ENCODE measurements at places on chromosomes 1 and 21.
A peak's percentile ranks its signal among the peaks of the same experiment; 100 is the strongest.

DNA sequence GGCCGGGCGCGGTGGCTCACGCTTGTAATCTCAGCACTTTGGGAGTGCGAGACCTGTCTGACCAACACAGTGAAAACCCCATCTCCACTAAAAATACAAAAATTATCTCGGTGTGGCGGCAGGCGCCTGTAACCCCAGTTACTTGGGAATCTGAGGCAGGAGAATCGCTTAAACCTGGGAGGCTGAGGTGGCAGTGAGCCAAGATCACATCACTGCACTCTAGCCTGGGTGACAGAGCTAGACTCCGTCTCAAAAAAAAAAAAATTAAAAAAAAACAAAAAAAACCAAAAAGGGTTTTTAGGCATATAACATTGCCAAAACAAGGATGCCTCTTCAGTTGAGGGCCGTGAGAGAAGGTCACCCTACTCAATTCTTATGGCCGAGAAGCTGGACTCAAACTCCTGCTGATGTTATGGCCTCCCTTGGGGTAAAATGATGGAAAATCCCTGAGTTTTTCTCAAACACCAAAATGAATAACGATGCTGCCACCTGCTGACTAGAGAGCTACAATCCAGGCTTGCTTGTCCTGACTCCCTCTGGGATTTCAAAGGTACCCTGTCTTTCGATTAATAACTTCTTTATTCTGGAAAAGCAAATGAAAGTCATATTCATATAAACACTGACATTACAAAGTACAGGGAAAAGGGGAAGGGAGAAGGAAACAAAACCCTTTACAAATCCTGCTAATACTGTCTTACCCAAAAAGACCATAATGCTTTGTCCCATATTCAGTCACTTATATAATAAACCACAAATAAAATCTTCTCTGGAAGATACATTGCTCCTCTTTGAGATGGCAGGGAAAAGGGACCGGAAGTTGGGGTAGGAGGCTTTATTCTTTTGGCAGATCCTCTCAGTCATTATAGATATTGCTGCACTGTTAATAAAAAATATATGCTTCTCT is 10.7 kb downstream of the RAB42 start:
- peak; percentile 54 for DNase-seq

- no peak for DNase-seq
Measured at GRCh38 chr1:15714406-15715136, 21.5 kb upstream of the SLC25A34 start.

DNA sequence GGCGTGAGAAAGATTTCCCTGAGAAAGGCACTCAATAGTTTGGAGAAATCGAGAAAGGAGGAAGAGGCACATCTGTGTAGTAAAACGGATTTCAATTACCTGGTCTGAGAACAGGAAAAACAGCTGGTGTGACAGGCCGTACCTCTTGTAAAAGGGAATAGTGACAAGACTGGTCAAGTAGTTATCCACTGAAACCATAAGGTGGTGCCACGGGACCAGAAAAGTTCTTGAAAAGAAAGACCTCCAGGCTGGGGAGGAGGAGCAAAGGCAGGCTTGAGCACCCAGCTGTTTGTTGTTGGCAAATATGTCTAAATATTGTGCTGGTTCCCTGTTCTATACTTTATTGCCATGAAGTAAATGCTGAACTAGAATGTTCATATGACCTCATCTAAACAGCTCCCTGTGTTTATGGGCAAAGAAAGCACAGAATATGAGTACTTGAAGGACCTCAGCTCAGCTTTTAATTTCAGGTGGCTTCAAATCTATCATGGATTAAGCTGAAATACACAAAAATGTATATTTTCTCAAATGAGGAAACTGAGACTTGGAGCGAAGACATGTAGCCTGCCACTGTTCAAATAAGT is 4.0 kb downstream of the HAO2 start:
- DNase-seq, result peak; percentile 37

GRCh38 chr1:154608397-154609270 is 648 bp upstream of the ADAR start:
- peak; percentile 75 for DNase-seq

DNA sequence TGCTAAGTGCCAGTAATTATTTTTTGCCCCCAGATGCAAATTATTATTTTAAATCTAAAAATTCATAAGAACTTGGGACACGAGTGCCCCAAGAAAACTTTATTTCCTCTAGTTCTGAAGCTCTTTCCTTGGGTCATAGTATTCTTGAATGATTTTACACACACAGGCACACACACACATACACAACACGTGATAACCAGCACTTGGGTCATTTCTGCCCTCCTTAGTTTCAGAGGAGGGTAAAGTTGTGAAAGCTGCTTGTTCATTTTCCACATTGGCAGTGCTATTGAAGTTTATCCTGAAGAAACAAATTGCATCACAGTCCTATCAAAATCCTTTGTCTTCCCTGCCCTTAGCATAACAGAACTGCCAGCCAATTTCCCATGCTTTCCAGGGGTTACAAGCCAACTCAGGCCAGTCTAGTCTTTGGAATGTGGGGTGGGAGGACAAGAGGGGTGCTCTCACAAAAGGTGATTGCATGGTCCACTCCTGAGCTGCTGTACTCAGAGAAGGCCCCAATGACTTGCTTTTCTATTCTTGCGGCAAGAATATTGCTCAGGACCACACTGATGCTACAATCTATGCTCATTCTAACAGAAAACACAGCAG is 98.5 kb upstream of the POGK start:
- DNase-seq, result no peak

DNA sequence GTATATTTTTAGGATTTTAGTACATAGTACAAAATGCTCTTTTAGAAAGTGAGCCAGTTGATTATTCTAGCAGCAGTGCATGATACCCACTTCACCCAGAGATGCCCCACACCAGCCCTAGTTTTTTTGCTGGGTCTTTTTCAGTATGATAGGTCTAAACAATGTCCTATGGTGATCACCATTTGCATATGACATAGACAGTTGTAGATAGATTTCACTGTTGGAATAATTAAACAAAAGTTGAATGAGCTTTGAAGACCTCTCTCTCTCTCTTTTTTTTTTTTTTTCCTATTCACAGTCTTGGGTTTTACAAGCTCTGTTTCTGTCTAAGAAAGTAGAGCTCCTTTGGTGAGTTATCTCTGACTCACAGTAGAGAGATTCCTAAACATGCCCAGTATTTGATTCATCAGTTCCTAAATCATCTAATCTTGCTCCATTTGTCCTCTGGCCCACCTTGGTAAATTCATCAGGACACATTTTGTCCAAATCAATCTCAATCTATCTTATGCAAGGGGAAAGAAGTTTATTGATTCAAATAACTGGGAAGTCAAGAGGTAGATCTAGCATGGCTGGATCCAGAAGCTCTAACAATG is 44.7 kb upstream of the VAV3 start:
- no peak for DNase-seq

GRCh38 chr1:151478923-151479322 is 19.6 kb upstream of the POGZ start:
- no peak for DNase-seq

- DNase-seq, result no peak
Measured at GRCh38 chr1:59752556-59753414, 62.0 kb upstream of the HOOK1 start.

GRCh38 chr1:72184099-72184701 is 98.1 kb downstream of the NEGR1 start:
- DNase-seq, result no peak

DNA sequence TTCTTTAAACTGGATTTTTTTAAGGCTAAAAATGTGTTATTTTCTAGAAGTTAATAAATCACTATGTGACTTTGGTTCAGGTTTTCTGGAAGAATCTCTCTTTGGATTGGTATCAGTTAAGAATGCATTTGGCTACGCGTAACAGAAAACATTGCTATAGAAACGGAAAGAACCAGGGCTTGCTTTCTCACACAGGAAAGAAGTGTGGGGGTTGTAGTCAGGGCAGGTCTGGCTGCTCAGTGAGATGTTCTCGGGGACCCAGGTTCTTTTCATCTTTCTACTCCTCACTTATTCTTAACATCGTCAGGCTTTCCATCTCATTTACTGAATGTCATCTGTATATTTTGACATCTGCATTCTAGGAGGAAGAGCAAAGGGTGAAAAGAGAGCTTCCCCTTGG is 191.4 kb downstream of the ZBTB18 start:
- DNase-seq, result no peak

GRCh38 chr1:81551946-81552345 is 248.8 kb upstream of the ADGRL2 start:
- no peak for DNase-seq

All from neuronal stem cell (in vitro differentiated cells).